Stimulated activated CD4-positive, alpha-beta T cell treated with anti-CD3 and anti-CD28 coated beads, Interleukin-1b, Interleukin-23, amount 100 ng/mL, for 24 hours (primary cell): ENCODE measurements at places on chromosomes 16 and 17.

DNA sequence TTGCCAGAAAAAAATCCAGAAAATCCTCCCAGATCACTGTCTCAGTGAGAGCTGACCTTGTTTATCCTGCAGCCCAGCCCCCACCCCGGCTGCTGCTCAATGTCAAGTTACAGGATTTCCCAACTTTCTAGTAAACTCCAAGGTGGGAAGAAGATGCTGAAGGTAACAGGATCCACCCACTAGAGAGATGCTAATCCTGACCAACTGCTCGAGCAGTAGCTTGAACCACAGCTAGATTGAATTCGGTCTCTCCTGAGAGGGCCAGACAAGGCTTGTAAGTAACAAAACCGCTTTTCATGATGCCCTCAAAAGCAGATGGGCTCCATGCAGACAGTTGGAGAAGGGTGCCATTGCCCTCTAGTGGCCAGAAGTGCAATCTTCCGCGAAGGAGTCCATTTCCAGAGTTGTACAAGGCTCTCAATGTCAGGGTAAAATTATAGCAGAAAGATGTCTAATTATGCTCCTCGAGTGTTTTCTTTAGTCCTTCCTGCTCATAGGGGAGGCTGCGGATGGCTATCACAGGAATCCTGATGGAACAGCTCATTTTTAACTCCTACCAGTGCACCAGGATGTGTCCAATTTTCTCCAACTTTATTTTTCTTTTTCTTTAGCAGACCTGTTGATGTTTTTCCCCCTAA is 3.9 kb downstream of the CDH11 start:
- DNase-seq = no peak

GRCh38 chr16:59880611-59881010 is 1146.5 kb upstream of the GOT2 start:
- DNase-seq = no peak

DNA sequence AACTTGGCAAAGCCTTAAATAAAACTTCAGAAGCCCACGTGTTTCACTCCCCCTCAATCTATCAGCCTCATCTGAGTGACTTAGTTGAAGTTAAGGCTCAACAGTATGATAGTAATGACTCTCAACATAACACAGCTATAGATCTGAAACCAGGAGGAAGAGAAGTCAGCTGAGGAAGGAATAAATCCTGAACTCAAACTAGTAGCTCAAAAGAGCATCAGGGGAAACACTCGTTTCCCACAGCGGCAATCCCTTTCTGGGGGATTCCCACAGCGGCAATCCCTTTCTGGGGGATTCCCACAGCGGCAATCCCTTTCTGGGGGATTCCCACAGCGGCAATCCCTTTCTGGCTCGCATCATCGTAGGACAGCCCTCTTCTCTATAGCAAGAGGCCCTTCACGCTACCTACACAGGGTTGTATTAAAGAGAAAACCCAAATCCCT is 56.8 kb downstream of the ZZEF1 start:
- DNase-seq = no peak

GRCh38 chr17:73300392-73300791 is 11.4 kb downstream of the CDC42EP4 start:
- DNase-seq = no peak

DNA sequence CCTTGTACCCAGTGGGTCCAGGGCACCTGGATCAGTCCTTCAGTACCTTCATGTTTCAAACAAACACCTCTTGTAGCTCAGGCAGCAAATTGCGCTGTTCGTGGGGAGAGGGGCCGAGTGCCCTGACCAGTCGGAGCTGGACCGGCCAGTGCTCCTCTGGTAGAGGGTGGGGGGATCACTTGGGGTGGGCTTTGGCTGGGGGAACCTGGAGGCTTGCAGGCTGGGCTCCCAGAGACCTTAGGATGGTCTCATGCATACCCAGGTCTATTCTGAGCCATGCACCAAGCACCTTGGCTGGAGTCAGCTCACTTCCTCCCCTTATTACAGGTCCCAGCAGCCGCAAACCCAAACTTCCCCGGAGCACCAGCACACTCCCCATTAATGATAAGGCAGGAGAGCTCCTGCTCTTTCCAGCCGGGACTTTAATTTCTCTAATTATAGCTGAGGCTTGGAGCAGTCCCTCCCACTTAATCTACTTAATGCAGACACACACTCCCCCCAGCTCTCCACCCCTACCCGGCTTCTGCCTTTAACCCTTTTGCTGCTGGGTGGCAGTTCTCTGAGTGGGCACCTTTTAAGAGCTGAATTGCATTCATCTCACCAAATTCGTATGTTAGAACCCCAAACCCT is 26.3 kb upstream of the MGAT5B start:
- DNase-seq = no peak

DNA sequence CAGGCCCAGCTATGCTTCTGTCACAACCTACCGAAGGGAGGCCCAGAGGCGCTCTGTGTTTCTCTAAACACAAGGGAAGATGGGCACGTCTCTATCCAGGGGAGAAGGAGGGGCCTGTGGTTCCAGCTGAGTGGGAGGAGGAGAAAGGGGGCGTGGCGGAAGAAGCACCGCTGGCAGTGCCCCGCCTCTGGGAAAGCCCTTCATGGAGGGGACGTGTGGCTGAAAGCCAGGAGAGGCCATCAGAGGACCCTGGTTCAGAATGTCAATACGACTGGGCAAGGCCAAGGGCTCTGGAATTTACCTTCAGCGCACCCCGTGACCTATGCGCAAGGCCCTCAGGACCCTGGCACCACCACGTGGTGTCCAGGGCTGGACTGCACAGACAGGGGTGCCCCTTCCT is 12.3 kb upstream of the SLC38A8 start:
- no peak for DNase-seq

DNA sequence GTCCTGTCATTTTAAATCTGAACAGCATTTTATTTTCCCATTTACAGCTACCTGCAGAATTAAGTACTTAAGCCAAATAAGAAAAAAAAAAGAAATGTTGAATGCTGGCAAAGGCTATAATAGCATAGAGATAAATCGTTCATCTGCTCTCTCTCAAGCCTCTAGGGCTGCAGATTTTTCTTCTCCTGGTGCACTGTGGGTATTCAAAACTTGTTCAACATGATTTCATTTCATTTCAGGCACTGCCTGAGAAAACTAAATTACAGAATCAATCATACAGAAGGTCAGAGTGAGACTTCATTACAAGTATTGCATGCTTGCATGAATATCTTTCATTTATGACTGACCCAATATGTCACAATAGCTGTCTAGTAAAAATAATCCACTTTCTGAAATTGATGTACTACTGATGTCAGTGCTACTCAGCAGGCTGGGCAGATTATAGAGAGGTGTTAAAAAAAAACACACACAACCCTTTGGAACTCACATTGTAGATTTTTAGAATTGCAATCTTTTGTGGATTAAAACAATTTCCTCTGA is 86.2 kb downstream of the TOX3 start:
- no peak for DNase-seq

DNA sequence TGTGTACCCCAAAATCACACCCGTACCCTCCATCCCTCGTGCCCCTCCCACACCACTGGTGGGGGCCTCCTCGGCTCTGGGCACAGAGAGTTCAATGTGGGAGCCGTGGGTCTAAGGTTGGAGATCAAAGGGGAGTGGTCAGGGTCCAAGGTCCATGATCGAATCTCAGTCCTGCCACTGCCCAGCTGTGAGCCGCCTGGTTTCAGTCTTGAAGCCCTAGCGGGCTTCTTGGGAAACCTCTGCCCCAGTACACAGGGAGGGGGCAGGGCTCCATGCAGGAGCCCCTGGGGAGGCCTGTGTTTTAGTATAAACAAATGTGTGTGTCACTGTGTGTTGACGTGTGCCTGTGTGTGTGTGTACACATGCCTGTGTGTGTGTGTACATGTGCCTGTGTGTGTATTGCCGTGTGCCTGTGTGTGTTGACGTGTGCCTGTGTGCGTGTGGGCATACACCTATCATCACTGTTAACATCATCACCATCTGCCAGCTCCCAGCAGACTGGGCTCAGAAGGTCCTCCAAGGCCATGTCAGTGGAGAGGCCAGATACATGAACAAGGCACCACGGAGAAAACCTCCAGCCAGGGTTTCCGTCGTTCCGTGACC is 26.5 kb upstream of the ZNF469 start:
- no peak for DNase-seq

DNA sequence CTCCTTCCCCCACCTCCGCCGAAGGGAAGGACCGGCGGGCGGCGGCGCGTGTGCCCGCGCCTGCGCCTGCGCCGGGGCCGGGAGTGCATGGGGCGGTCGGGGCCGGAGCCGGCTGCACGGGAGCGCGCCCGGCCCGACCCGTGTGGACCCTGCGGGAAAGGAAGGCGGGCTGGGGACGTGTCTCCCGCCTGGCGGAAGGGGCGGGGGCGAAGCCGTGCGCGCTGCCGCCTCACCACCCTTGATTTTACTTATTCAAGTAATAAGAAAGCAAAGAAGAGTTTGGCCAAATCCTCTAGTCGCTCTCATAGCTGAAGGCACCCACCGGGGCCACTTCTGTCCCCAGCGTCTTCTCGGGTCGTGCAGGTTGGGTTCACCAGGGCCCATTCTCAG is 596 bp upstream of the PFN1 start:
- no peak for DNase-seq

DNA sequence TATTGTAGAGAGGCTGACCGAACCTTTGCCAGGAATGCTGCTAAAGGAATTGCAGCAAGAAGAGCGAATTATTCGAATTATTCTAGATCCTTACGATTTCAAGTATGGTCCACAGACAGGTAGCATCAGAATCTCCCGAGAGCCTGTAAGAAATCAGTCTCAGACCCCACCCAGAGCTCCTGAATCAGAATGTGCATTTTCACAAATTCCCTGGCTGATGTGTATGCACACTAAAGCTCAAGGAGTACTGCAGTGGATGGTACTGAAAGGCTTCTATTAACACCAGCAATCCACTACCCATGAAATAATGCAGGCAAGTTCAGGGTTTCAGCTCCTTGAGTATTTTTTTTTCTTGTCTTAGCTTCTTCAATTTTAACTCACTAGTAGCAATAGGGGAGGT is 49.4 kb downstream of the ZZEF1 start:
- DNase-seq = no peak

- no peak for DNase-seq
Observed at GRCh38 chr17:14161419-14161818, 75.2 kb downstream of the CDRT15 start.

DNA sequence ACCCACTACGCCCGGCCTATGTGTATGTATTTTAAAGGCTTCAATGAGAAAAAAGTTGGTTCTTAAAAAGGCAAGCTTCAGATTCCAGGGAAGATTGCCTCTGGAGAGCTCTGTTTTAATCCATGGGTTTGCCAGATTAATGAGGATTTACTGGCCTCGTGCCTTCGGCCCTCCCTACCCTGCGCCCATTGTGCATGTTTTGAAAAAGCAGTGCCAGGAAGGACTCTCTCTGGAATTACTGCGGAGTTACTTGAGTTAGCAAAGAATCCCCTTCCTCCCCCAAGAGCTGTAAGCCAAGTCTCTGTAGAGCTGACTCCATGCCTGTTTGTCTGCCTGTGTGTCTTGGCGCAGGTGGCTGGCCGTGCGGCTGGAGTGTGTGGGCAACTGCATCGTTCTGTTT is 98.9 kb downstream of the ABCC6 start:
- DNase-seq = no peak

GRCh38 chr17:80866050-80866793 is 125.4 kb upstream of the CHMP6 start:
- DNase-seq = no peak
